Fibroblast of skin of back (primary cell): ENCODE measurements at places on chromosomes 5 and 9.
A peak's percentile ranks its signal among the peaks of the same experiment; 100 is the strongest.

DNA sequence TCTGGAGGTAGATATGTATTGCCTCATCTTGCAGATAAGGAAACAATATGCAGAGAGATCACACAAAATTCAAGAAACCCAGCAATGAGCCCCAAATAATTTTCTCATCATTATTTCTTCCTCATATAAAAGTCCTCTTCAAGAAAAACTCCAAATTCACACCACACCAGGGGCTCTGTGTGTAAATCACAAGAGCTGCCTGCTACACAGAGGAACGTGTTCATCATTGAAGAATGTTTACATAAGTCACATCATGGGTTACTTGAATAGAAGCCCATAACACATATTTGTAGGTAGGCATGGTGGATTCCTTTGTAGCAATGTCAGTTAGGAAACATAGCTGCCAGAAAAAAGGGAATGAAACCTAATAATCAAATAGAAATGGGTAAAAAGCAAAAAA lies 308.1 kb upstream of the TLE4 start:
- peak; percentile 77 for DNase-seq

DNA sequence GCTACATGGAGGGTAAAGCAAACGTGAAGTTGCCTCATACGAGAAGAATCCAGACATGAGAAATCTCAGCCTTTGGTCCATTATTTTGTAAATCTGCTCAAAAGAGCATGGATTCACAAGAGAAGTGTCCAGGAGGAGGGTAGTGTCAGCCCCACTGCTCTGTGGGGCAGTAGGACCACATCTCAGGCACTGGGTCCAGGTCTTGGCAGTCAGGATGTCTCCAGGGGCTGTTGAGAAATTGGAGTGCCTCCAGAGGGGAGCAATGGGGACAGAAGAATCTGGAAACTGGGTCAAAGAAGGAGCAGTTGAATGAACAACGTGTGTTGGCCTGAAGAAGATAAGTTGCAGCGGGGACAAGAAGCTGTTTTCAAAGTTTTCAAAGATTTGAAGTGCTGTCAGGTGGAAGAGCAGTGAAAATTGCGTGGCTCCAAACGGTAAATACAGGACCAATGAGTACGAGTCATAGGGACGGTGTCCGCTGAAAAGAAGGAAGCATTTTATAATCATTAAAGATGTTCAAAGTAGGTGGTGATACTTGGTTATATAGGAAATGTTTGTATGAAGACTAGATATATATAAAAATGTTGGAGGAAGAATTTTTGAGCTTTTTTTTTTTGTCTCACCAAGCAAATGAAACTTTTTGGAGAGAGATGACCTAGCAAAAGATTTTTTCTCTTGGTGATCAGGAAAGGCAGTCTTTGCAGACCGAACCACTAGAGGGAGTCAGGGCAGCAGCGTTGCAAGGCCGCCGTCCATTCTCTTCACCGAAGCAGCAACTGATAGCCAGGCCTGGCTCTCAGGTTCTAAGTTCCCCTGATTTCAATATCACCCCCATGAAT lies 57.1 kb upstream of the ZBED3 start:
- DNase-seq = peak; percentile 70

DNA sequence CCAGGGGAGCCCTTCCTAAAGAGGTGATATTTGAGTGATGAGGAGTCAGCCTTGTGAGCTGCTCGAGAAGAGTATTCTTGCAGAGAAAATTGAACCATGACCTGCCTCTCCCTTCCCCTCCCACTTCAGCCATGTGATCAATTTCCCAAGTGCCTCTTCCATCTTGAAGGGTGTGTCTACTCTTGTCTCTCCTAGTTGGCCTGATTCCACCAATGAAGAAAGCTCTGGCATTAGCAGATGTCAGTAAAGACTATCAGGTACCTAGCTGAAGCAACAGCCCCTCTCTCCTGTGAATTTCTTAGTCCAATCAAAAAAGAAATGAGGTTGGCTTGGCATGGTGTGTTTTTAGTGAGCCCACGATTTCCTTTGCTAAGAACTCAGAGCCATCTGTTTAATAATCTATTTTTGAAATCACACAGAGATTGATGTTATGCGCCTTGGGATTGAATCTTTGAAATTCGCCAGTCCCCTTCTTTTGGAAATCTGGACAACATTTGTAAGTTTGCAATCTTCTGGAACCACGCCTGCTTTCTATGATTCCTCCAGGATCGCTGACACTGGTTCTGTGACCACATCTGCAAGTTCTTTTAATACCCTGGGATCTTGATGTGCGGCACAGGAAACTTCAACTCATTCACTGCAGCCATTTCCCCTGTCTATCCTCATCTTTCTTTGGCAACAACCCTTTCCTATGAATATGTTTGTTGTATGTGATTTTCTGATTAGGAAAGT lies 404.6 kb downstream of the DMRT2 start:
- DNase-seq = no peak

GRCh38 chr5:142420561-142421227 lies 95.9 kb upstream of the SPRY4 start:
- no peak for DNase-seq

GRCh38 chr9:88024896-88025295 lies 50.6 kb upstream of the CDK20 start:
- no peak for DNase-seq

- peak; percentile 91 for DNase-seq
Measured at GRCh38 chr9:123562844-123563346, 206.9 kb downstream of the CRB2 start.

DNA sequence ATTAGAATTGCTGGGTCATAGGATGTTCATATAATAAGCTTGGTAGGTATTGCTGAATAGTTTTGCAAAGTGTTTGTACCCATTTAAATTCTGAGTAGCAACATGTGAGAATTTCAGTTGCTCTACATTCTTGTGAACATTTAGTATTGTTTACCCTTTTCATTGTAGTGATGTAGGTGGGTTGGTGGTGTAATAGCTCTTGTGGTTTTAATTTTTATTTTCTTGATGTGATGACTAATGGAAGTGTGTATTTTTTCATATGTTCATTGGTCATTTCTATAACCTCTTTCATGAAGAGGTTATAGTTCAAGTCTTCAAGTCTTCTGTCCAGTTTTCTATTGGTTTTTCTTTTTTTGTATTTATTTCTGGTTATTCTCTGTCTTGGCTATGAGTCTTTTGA lies 34.4 kb downstream of the RASA1 start:
- no peak for DNase-seq

- no peak for DNase-seq
Measured at GRCh38 chr5:140608722-140609121, 24.3 kb downstream of the CD14 start.

DNA sequence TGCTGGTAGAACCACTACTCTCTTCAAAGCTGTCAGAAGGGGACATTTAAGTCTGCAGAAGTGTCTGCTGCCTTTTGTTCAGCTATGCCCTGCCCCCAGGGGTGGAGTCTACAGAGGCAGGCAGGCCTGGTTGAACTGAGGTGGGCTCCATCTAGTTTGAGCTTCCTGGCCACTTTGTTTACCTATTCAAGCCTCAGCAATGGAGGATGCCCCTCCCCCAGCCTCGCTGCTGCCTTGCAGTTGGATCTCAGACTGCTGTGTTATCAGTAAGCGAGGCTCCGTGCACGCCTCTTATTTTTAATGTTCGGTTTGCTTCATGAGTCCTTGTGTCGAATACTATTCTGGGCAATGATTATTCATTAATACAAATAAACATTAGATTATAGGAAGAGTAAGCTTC lies 3.1 kb upstream of the SLC27A6 start:
- no peak for DNase-seq

DNA sequence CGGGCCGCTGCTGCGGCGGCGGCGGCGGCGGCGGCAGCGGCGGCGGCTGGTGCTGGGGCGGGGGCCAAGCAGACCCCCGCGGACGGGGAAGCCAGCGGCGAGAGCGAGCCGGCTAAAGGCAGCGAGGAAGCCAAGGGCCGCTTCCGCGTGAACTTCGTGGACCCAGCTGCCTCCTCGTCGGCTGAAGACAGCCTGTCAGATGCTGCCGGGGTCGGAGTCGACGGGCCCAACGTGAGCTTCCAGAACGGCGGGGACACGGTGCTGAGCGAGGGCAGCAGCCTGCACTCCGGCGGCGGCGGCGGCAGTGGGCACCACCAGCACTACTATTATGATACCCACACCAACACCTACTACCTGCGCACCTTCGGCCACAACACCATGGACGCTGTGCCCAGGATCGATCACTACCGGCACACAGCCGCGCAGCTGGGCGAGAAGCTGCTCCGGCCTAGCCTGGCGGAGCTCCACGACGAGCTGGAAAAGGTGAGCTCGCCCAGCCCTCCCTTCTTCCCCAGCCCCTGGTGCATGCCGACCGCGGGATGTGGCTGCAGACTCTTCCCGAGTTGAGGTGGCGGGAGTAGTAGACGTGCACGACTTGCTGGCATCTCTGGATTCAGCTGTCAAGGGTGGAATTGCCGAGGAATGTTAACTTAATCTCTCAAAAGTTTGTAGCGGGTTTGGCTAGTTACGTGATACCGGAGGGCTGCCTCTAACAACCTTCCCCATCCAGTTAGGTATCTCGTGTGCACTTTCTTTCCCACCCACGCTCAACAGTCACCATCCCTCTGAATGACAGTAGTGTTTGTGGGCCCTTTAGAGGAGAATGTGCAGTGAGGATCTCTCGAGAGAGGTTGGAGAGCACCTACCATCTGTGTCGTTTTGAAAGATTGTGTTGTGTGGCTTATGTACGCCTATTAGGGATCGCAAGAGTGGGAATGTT lies 932 bp downstream of the SLC12A2 start:
- peak; percentile 29 for DNase-seq

DNA sequence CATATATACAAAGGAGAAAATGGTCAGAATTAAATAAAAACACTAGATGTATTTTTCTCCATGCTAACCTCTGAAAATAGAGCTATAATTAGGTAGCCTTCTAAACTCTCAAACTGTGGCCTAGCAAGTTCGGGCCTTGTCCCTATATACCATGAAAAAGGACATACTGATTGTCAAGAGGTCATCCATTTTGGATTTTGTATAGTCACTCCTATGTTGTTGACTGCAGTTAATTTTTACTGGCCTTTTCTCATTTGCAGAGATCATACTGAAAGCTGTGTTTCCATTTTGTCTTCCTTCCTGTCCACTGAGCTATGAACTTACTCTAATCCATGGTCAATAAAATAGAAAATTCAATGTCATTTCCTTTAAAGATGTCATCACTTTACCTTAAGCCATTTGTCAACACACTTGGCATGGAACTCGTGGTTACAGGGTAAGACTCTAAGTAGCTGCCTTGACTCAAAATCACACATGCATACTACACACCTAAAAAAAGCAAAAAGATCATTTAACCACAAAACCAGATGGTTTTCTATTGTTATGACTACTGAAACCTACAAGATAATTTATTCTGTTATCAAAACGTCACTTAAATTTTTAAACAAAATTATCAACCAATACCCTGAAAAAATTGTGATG lies 58.0 kb downstream of the RNF38 start:
- no peak for DNase-seq

DNA sequence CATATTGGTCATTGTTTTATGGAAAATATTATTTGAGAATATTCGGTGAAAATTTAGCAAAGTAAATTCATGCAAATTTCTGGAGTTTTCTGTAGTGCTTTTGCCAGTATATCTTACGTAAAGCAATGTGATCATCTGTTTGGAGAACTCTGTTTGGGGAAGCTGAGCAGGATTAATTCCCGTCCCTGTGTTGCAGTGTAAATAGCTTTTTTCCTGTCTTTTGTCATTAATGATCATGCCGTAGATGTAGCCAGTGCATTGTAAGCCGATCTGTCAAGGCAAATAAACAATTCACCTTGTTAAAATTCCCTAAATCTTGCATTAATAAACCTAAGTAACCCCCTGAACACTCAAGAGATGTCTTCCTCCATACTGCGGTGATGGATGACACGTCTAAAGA lies 39.2 kb downstream of the PPIC start:
- no peak for DNase-seq

DNA sequence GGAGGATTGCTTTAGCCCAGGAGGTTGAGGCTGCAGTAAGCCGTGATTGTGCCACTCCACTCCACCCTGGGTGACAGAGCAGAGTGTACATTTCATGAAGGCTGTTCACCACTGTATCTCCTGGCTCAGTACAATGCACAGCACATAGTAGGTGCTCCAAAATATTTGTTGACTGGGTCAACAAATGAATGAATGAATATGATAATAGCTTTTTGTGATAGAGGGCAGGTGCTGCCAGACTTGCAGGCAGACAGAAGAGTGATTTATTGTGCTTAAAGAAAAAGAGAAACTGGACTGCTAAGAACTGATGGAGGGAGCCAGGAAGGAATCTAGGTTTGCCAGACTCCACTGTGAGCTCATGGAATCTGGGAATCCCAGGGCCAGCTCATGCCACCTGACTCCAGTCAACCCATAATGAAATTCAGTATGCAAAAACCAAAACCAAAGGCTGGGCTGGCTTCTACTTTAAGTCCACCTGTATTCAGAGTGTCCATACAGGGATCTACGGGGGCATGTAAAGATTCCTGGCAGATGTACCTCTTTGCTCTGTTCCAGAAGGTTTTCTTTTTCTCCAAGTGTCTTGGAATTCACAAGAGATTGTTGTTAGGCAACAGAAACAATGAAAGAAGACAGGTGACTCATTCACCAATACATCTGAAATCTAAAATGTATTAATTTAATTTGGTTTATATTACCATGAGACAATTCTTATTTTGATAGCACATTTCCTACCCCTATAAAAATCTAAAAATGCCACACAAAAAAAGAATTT lies 15.5 kb upstream of the CTNNA1 start:
- no peak for DNase-seq

DNA sequence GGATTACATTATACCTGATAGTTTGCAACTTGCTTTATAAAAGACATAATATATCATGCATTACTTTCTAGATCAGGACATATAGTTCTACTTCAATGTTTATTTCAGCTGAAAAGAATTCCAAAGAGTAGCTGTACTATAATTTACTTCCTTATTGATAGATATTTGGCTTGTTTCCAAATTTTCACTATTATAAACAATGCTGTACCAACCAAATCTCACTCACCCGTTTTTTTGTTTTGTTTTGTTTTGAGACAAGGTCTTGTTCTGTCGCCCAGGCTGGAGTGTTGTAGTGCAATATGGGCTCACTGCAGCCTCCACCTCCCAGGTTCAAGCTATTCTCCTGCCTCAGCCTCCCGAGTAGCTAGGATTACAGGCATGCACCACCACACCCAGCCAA lies 132.7 kb downstream of the GNAQ start:
- no peak for DNase-seq
